ENCODE measurements at places on chromosomes 6 and 20.

DNA sequence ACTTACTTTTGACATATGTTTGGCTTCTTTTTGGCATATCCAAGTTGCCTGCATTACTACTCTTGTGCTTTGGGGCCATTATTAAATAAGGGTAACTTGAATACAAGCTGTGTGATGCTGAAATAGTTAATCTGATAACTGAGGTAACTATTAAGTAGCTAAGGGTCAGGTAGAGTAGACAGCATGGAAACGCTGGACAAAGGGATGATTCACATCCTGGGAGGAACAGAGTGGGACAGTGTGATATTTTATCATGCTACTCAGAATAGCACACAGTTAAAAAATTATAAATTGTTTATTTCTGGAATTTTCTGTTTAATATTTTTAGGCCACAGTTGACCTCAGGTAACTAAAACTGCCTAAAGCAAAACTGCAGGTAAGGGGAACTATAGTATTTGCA lies 483.9 kb downstream of the RFPL4B start:
- no peak for DNase-seq

- DNase-seq = no peak
These were observed 123.1 kb downstream of the RPS12 start for GRCh38 chr6:132937466-132937906.

DNA sequence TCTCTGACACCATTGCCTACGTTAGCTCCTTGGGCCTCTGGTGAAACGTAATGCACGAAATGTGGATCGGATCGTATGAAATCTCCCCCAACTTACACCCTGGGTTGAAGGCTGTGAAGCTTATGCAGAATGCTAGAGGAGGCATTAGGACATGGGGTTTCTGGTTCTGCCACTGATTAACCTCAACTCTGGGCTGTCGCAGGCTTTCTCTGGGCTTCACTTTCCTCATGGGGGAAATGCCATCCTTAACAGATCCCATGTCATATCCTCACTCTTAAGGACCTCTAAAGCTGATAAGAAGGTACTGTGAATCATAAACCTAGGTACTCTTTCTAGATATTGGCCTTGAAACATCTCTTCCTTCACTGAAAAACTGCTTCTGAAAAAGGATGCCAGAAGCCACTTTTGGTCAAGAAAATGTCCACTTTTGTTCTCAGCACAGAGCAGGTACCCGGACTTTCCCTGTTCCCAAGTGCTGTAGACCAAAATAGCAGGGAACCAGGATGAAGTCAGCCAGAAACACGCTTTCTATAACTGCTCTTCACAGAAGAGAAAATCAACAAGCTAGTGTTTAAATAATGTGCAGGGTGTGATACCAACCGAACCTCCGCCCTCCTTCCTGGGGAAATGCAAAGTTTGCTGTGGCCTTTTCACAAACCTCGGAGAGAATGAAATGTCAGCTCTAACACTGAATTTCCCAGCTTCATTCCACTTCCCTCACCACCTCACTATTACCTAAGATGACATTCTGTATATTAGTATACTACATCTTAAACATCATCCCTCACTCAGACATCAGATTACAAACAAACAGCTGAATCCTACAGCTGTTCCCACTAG lies 118.9 kb downstream of the BACH2 start:
- DNase-seq = no peak

DNA sequence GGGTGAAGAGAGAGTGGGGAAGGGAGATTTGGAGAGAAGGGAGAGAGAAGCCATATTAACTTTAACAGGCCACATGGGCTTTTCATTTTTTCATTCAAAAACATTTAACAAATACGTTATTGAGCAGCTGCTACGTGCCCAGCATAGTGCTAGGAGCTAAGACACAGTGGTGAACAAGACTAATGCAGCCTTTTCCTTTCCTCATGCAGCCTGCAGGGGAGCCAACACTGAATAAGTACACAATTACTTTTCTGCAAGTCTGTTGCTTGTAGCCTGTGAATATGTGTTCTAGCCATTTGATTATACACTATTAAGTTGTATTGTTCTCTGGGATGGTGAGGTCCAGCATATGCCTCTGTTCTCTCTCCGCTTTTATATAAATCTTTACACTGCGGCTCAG lies 1.9 kb upstream of the BLOC1S5 start:
- DNase-seq = no peak

GRCh38 chr6:37106982-37107491 lies 62.9 kb upstream of the PIM1 start:
- DNase-seq = no peak

- no peak for DNase-seq
These were observed 39.2 kb upstream of the CENPW start for GRCh38 chr6:126300735-126301134.

DNA sequence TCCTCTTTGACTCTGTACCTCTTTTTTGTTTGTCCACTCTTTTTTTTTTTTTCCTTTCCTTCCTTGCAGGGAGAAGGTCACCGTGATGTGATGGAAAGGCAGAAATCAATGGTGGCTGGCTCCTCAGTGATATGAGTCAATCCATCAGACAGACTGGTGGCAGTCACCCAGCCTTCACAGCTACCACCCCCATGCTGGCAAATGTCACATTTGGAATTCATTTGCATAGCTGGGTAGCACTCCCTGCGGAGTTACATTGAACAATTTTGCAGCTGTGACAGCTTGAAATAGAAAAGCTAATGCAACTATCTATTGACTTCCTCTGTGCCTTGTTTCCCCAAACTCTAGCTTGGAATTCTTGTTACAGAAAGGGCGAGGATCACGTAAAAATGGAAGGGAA lies 668.4 kb downstream of the C6orf118 start:
- no peak for DNase-seq

GRCh38 chr6:168047841-168048723 lies 30.9 kb downstream of the FRMD1 start:
- no peak for DNase-seq

DNA sequence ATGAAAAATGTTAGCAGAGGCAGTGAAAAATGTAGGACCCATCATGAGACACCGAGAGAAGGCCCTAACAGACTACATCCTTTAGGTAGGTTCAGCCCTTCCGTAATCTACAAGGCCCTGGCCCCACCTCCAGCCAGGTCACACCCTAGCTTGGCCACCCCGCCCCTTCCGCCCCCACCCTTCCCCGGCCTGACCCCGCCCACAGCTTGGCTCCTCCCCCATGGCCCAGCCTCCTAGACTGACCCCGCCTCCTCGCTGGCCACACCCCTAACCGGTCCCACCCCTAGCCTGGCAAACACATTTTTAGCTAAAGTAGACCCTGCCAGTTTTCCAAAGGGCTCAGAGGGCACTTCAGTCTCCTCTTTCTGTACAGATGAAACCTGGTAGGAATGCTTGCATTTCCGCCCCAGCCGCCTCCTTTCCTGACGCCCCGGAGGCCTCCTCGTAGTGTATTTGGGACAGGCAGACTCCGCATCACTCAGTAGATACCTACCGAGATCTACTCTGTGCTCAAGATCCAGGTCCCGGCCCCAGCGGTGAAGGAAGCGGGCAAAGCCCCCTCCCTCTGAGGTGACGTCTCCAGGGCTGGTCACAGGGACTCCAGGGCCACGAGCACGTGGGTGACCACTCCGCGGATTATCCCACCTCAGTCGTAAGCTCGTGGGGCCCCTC lies 443.5 kb downstream of the PREX1 start:
- DNase-seq = no peak

DNA sequence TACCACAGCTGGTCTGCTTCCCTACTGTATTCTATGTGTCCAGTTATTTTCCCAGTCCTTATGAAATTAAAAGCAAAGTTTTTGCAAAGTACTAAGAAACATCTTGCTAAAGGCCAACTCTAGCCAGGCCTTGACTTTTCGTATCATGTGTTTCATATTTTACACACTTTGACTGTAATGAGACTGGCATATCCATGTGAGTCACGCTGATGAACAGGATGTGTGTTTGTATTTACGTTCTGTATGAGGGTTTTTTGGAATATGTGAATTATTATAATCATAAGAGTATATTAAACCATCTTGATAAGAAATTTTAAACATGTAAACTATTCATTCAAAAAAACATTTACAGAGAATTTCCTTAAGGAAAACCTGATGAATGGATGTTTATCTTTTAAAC lies 59.7 kb downstream of the EYA4 start:
- no peak for DNase-seq

- no peak for DNase-seq
These were observed 160.0 kb downstream of the TBXT start for GRCh38 chr6:166007349-166008263.

DNA sequence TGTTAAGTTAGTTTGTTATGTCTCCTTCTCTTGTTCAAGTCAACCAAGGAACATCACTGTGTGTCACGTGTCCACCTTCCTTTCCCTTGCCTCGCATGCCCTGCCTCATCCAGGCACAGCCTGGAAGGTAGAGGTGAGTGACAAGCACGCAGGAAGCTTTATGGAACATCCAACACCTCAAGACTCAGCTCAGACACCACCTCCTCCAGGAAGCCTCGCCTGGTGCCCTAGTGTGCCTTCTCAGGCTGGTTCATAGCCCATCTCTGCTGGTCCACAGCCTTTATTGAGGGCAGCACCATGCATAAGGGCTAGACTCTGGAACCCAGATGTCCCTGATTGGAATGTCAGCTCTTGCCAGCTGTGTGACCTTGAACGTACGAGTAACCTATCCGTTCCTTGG lies 224.3 kb downstream of the ANKRD60 start:
- no peak for DNase-seq
